ENCODE measurements at places on chromosomes 1 and 21.

DNA sequence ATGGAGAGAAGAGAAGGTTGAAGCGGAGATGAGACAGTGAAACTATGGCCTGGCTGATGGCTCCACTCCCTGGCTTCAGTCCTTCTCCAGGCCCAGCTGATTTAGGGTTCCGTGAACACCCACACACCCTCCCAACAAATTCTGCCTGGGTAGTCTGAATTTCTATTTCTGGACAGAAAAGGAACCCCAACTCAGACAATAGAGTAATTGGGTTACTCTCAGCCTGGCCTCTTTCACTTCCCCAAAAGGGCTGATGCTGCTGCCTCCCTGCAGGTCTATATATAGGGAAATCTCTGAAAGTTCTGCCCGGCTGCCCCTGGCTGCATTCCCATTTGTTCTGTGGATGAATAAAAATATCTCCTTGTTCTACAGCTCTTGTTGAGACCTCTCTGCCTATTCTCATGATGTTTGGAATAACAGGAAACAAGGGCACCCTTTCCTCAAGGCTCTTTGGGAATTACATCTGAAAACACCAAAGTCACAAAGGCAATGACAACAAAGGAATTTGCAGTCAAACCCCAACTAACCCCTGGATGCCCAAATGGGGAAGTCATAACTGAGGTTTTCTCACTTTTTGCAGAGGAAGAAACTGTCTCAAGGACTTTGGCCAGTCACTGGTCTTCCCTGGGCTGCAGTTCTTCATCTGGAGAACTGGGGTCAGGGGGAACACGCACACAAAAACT is 11.4 kb upstream of the ZSCAN20 start:
- DNase-seq: peak; percentile 86

DNA sequence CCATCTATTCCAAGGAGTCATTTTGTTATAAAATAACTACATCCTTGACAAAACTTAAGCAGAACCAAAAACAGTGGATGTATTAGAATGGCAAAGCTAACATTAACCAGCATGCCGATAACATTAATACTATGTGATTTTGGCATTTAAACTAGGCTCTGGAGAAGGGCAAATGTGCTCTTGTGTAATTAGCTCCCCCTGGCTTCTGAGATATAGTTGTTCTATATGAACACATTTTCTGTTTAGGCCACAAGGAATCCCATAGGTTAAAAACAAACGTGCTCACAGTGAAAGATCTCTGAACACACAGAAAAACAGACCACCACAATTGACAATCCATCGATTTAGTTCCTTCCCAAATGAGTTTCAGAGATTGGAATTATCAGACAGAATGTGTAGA is 57.4 kb upstream of the TARS2 start:
- peak; percentile 48 for DNase-seq

- DNase-seq: no peak
Measured at GRCh38 chr1:19617376-19617775, 26.7 kb upstream of the NBL1 start.

DNA sequence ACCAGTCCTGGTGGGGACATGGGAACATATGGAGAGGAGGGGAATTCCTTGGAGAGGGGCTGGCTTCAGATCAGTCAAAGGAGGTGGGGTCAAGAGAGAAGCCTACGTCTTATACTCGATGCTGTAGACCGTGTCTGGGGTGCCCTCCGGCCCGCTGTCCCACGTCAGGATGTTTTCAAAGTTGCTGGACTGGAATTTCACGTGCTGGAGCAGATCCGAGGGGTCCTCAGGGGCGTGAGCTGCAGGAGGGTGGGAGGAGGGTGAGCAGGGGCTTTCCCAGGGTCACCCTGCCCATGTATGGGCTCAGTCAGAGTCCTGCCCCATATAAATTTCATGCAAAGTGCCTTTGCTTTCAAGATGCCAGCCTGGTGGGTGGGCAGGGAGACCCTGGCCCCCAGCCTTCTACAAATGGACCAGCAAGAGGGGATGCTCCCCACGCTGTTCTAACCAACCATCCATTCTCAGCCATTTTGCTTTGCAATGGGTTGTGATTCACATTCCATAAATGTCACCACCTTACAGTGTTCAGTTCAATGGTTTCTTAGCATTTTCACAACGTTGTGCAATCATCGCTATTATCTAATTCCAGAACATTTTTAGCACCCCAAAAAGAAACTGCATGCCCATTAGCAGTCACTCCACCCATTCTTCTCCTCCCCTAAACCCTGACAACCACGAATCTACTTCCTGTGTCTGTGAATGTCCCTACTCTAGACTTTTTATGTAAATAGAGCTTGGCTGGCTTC is 4.3 kb downstream of the IL22RA1 start:
- peak; percentile 15 for DNase-seq

GRCh38 chr1:59776960-59777852 is 37.5 kb upstream of the HOOK1 start:
- DNase-seq: no peak

DNA sequence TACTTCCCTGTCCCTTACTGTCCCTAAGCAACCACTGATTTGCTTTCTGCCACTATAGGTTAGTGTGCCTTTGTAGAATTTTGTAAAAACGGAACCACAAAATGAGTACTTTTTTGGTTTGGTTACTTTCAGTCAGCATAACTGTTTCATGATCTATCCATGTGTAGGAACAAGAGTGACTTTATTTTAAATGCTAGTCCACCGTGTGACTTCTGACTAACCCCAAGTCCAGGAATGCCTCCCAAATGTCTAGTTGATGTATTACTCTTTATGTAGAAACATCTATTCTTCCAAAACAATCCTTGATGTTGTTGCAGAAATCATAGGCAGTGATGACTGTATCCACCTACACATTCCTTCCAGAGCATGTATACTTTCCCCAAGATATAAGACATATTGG is 21.3 kb downstream of the ATPAF1 start:
- no peak for DNase-seq
